Gastroesophageal sphincter (tissue), 4 donors: ENCODE measurements at places on chromosomes 2 and 18. TPM values are rescaled to one million over a fixed set of nuclear protein-coding genes. Genes with fewer than 3 reads are reported as not detected.
A peak's percentile ranks its signal among the peaks of the same experiment; 100 is the strongest.

GRCh38 chr18:12838178-12838634, 45.8 kb downstream of the PTPN2 start:
- peak; percentile 87 for ATAC-seq
- H3K4me3 ChIP-seq, result no peak overlapping the region
- no peaks in the 10 kb centered on the region for H3K4me1 ChIP-seq
- no peaks in the 10 kb centered on the region for H3K27me3 ChIP-seq

DNA sequence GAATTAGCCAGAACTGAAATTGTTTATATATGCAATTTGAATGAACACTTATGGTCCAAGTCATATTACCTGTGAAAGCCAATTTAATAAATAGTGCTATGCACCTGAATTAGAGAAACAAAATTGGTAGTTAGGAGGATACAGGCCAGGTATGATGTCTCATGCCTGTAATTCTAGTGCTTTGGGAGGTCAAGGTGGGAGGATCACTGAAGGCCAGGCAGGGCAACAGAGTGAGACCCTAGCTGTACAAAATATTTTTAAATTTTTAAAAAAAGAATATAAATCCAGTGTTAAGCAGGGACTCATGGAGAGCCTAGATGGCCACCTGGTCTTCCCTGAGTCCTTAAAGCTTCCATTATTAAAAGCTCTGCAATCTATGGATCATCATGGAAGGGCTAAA, 7.3 kb upstream of the PSTPIP2 start:
- no peak overlapping the region for H3K27ac ChIP-seq
- H3K36me3 ChIP-seq, result peaks cover 68% of the 10 kb centered on the region
- ATAC-seq, result no peak

GRCh38 chr2:95361216-95361980, 41.1 kb upstream of the FAHD2A start:
- no peak overlapping the region for H3K27ac ChIP-seq
- H3K36me3 ChIP-seq, result no peaks in the 10 kb centered on the region
- ATAC-seq, result no peak
- no peak overlapping the region for H3K4me3 ChIP-seq

- no peak overlapping the region for H3K4me3 ChIP-seq
- no peak for ATAC-seq
- H3K27me3 ChIP-seq, result peaks cover 49% of the 10 kb centered on the region
- no peaks in the 10 kb centered on the region for H3K36me3 ChIP-seq
- H3K4me1 ChIP-seq, result no peaks in the 10 kb centered on the region
Measured at GRCh38 chr18:79608999-79609461, 70.6 kb upstream of the CTDP1 start.

DNA sequence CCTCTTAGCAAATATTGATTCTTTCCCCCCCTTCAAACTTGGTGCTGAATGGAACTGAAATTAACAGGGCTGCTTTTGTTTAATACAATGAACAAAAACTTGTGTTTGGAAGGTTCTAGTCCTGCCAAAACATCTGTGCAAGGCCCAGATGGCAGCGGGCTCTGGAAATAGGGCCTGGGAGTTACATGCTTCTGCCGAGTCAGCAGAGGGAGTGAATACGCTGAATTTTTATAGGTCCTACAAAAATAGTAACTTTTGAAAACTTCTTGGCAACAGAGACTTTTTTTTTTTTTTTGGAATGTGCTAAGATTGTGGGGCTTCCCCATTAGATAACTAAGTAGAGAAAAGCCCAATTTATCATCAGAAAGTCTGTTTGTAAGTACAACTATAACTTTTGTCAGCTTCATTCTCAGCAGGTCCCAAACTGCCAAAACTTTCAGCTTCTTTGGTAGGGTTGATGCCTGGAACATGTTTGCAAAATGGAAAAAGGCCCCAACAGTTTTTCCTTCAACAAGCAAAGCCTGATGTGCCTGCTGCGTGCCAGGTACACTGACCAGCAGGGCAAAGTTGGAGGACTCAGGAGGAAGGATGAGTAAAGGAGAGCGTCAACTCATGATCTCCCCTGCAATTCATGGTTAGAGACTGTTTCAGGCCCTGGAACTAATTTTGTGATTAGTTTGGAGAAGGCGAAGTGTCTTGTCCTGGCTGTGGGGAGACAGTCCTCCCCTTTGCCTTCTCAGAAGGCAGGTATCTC, 45.1 kb upstream of the HDAC4 start:
- H3K27ac ChIP-seq, result no peak overlapping the region
- no peaks in the 10 kb centered on the region for H3K36me3 ChIP-seq
- H3K4me3 ChIP-seq, result no peak overlapping the region
- H3K27me3 ChIP-seq, result no peaks in the 10 kb centered on the region
- H3K4me1 ChIP-seq, result no peaks in the 10 kb centered on the region

GRCh38 chr2:158993721-158994587, 25.5 kb downstream of the TANC1 start:
- no peak overlapping the region for H3K4me3 ChIP-seq
- H3K36me3 ChIP-seq, result no peaks in the 10 kb centered on the region
- no peaks in the 10 kb centered on the region for H3K27me3 ChIP-seq

DNA sequence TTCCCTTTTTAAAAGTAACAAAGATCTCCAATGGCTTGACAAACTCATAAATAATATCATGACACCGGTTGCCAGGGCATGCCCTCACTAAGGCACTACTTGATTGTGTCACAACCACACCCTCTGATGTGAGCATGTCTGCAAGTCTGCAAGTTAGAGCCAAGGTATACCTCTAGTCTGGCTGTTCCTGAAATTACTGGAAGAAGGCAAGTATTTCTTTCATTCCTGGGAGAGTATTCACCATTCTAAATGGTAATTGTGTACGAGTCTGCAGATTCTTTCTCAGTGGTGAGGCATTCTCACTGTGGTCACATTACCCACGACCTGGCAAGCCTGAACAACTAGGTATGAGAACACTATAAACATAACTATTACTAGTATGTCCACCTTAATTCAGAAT, 25.7 kb upstream of the RNU4ATAC start:
- H3K27ac ChIP-seq, result no peak overlapping the region
- no peak for ATAC-seq
- peaks cover 34% of the 10 kb centered on the region for H3K36me3 ChIP-seq
- H3K27me3 ChIP-seq, result no peaks in the 10 kb centered on the region
- no peak overlapping the region for H3K4me3 ChIP-seq

GRCh38 chr2:26008851-26009566, 24.9 kb upstream of the RAB10 start:
- peak; percentile 83 for ATAC-seq
- no peak overlapping the region for H3K27ac ChIP-seq
- H3K36me3 ChIP-seq, result no peaks in the 10 kb centered on the region
- no peak overlapping the region for H3K4me3 ChIP-seq
- no peaks in the 10 kb centered on the region for H3K27me3 ChIP-seq
- no peaks in the 10 kb centered on the region for H3K4me1 ChIP-seq

CAMKMT gene
- 9.8 TPM for total RNA-seq

ELOA2 gene
- not detected for total RNA-seq

TMEM198 gene
- total RNA-seq, result 1.6 TPM

BUB1 gene
- not detected for total RNA-seq

FOXI3 gene
- total RNA-seq, result not detected

CEP192 gene
- 16.9 TPM for total RNA-seq

CSRNP3 gene
- 5.4 TPM for total RNA-seq

CRYBA2 gene
- total RNA-seq, result not detected

SPATA3 gene
- total RNA-seq, result not detected

NCKAP5 gene
- total RNA-seq, result 0.16 TPM

HOXD1 gene
- total RNA-seq, result not detected
